Hematopoietic multipotent progenitor cell treated with erythropoietin and hydrocortisone succinate and interleukin-3 and kit ligand, for 6 days (in vitro differentiated cells): ENCODE measurements at places on chromosomes 12 and 14.
A peak's percentile ranks its signal among the peaks of the same experiment; 100 is the strongest.

DNA sequence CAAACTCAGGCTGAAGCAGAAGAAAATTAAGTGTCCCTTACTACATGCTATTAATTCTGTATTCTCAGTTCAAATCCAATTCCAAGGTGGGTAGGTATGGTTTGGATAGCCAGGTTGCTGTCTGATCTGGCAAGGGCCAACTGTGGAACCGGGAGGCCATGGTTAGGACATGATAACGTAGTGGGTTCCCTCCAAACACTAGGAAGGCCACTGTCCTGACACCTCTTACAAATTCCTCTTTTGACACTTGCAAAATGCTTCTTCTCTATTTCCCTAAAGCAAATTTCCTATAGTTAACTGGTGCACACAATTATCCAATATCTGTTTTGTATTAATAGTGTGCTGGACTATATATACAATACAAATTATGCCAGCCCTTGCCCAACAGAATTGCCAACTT, 70.8 kb downstream of the RNF34 start:
- DNase-seq = no peak

DNA sequence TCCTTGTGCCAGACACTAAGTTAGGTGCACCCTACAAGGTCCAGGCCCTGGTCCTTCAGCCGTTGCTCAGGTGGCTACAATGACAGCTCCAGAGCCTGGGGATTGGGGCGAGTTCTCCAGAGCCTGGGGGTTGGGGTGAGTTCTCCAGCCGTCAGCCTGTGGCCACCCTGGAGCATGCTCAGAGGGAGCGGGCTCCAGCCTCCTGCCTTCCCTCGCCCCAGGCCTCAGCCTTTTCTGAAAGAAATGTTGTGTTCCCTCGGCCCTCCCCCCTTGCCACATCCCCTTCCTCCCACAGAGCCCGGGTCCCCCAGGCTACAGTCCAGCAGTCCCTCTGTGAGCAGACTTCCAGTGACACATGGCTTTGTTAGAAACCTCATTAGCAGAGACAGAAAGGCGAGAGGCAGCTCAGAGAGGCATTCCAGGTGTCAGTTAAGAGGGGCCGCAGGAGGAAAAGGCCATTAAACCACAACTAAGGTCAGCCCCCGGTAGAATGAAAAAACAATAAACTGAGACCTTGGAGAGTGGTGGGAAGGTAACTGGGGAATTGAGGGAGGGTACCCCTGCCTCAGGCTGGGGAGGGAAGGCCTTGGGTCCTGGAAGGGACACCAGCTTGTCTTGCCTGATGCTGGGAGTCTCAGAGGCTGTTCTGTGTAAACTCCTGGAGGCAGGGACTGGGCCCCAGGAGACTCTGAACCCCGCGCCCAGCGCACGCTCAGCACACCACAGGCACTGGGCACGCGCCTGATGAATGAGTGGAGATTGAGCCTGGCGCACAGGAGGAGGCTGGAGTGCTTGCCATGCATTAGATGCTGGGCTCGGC, 23.1 kb upstream of the COL2A1 start:
- DNase-seq = no peak

GRCh38 chr14:22188318-22188717, 400.7 kb downstream of the DAD1 start:
- no peak for DNase-seq

DNA sequence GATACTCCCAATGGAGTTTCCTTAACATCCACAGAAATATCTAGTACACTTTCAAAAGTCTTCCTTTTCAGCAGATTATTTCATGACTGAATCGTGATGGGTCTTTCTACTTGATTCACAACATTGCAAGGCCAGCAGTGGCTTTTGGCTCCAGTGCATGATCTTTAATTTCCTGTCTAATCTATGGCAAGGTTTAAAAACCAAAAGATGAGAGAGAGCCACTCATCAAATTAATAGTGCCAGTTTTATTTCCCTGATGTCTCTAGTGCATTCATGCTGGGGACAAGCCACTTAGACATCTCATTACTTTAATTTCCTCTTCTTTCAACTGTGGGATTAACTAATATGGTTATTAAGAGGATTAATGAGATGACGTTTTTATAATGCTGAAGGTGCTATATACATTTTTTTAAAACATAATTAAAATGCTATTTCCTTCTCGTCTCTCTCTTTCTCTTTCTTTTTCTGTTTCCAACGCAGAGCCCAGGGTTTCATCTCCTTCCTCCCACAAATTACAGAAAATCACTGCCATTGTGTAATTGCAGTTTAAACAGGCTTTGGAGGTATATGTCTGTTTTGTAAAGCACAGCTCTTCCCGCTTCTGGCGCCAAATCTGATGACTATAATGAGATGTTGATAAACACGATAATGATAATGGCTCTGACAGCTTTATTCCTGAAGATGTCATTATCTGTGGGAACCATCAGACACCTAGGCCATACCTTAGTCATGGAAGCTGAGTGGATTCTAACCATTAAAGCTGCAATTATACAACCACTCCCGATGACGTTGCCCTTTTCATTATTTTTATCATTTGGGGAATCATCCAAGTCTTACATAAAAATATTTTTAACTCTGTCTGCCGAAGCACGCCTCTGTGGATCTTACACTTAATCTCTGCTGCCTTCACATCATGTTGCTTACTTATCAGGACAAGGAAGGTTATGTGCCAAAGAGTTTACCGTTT, 103.1 kb upstream of the PPM1H start:
- no peak for DNase-seq

GRCh38 chr14:21070083-21070609, at the start of gene ARHGEF40:
TSS of gene ARHGEF40 (plus strand) at chr14:21070304. CDS start at chr14:21070397, 93 bp downstream.
- DNase-seq = peak; percentile 26

- DNase-seq = no peak
Observed at GRCh38 chr12:62848418-62848817, 86.5 kb downstream of the PPM1H start.

DNA sequence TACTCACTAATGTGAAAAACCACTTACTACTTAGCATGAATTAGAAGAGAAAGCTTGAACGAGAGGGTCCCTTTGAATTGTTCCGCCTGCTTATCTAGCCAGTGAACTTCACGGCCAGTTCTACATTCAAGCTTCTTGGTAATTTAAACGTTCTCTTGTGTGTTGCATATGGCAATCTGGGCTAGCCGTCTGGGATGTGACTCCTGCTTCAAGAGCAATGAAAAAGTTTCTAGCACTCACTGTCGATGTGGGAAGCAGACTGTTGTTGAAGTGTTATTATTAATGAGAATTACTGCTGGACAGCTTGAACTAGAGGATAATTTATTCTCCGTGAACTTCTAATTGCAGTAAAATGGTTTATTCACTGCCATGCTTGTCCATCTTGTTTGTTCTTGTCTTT, 93.9 kb downstream of the SLC15A5 start:
- no peak for DNase-seq

DNA sequence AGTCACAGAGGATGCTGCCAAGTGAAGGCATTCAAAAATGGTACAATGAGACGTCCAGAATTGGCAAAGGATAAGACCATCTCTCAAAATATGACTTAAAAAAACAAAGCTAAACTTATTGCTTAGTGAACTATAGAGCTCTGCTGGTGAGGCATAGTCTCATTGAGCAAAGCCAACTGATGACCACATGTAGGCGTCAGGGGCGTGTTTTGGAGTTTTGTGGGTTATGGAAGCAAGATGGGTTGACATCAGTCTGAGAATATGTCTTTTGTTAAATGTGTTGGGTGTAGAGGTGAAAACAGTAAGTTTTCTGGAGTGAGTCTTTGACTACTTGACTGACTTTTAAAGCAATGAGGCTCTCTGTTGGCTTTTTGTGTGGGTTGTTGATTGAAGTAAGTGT, 47.2 kb downstream of the ATL1 start:
- DNase-seq = no peak

- DNase-seq = peak; percentile 49
Observed at GRCh38 chr12:47870175-47870781, 34.5 kb downstream of the VDR start.

DNA sequence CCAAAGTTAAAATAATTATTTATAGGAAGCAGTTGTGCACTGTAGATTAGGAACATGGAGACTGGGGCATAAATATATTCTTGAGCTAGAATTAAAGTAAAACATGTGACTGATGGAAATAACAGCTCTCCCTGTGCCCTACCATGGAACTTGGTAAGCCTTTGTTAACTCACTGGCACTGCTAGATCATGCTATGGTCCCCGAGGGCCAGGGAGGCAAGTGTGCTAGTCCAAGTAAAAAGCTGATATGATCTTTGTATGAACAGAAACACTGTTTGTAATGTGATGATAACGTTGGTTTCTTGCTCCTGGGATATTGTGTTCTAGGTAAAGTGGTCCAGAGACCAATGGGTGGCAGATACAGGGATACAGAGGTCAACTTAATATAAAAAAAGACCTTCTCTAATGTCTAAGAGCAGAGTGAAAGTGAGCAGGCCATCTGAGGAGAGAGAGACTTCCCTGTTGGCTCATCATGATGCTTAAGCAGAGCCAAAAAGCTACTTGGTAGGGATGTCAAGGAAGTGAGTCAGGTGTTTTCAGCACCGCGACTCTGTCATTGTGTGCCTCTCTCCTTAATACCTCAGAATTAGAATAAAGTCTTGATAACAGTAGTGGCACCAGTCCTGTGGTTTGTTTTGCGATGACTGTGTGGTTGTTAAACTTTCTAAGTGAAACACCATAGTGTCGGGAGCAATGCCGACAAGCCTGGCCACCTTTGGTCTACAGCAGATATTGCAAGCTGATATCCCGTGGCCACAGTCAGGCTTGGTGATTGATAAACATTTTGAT, 27.6 kb downstream of the BICD1 start:
- DNase-seq = peak; percentile 63

GRCh38 chr14:34035177-34035933, 84.5 kb upstream of the EGLN3 start:
- no peak for DNase-seq
